Prostate gland (tissue), 2 donors: ENCODE measurements at places on chromosomes 1 and 21. TPM values are rescaled to one million over a fixed set of nuclear protein-coding genes. Genes with fewer than 3 reads are reported as not detected.
A peak's percentile ranks its signal among the peaks of the same experiment; 100 is the strongest.

DNA sequence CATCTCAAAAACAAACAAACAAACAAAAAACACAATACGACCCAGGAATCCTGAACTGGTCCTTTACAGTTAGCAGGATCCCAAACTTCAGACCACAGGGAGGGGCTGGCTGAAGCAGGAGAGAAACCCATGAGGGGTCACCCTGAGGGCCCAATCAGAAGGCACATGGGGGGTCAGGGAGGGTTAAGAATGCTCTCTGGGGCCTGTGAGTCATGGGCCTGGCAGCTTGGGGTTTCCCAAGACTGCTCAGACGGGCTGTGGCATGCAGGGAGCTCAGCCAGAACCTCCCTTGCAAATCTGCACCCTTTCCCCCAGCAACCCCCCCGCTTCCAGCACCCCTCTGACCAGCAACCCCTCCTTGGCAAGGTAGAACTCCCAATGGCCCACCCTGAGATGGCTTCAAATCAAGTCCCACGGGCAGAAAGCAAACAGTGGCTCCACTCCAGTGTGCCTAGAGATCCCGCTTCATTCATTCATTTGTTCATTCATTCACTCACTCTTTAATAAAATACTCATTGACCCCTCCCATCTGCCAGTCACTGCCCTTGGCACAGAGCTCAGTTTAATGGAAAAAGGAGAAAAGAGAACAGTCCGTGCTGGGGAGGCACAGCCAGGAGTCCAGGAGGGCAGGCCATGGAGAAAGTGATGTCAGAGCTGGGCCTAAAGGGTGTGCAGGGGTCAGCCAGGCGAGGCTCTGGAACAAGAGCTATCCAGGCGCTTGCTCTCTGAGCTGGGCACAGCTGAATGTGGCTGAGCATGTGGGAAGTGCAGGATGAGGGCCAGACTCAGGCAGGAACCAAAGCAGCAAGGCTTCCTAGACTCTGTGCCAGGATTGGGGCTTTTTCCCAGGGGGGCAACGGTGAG, 8.2 kb downstream of the UQCRHL start:
- H3K36me3 ChIP-seq, result no peaks in the 10 kb centered on the region
- no peaks in the 10 kb centered on the region for H3K27me3 ChIP-seq
- H3K27ac ChIP-seq, result peak overlapping the region; percentile 60
- peak; percentile 65 for DNase-seq
- H3K4me1 ChIP-seq, result peaks cover 25% of the 10 kb centered on the region

- no peaks in the 10 kb centered on the region for H3K27me3 ChIP-seq
- H3K36me3 ChIP-seq, result no peaks in the 10 kb centered on the region
- H3K4me1 ChIP-seq, result peaks cover 13% of the 10 kb centered on the region
- no peak overlapping the region for H3K27ac ChIP-seq
- no peak overlapping the region for H3K4me3 ChIP-seq
Measured at GRCh38 chr1:229119161-229119560, 151.8 kb upstream of the RAB4A start.

GRCh38 chr1:110686188-110686587, 11.4 kb upstream of the KCNA3 start:
- H3K27ac ChIP-seq, result no peak overlapping the region
- DNase-seq, result no peak
- H3K4me3 ChIP-seq, result no peak overlapping the region
- no peaks in the 10 kb centered on the region for H3K27me3 ChIP-seq
- H3K36me3 ChIP-seq, result no peaks in the 10 kb centered on the region
- no peaks in the 10 kb centered on the region for H3K4me1 ChIP-seq

Gene DENND2C
- total RNA-seq, result 2.9 TPM

Gene EPHB2
- 7.4 TPM for total RNA-seq

Gene LGR6
- total RNA-seq, result 8.0 TPM
